Hepatic stellate cell (primary cell): ENCODE measurements at places on chromosomes 13 and 19.

GRCh38 chr19:49645592-49645991, 3.6 kb downstream of the SCAF1 start:
- no peak for DNase-seq

GRCh38 chr13:45522571-45522970, 57.8 kb downstream of the COG3 start:
- no peak for DNase-seq

DNA sequence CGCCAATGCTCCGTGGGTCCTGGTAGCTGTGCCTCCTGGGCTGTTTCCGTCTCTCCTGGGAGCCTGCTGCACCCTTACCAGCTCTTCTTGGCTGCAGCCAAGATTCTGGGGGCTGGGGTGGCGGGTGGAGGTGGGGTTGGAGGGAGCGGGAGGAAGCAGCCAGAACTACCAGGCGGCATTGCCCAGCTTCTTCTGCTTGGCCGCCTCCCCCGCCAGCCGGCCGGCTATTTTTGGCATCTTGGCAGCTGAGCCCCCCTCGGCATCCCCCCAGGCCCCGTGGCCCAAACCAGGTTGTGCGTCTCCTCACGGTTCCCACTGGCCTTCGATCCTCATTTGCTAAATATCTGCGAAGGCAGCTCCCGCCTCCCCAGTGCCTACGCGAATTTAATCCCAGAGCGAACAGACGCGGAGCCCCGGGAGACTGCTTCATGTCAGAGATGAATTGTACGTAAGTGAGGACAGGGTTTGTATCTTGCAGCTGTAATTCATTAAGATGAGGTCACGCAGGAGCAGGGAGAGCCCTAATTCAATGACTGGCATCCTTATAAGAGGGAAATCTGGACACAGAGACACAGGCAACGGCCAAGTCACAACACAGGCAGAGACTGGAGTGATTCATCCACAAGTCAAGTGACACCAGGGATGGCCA, 12.8 kb upstream of the PEAK3 start:
- peak; percentile 87 for DNase-seq

GRCh38 chr13:111114362-111115060, 599 bp upstream of the ARHGEF7 start:
- DNase-seq, result peak; percentile 62
